ENCODE measurements at places on chromosomes 6 and 20.
A peak's percentile ranks its signal among the peaks of the same experiment; 100 is the strongest.

GRCh38 chr6:107991772-107992550 is 34.0 kb upstream of the SEC63 start:
- DNase-seq, result no peak

DNA sequence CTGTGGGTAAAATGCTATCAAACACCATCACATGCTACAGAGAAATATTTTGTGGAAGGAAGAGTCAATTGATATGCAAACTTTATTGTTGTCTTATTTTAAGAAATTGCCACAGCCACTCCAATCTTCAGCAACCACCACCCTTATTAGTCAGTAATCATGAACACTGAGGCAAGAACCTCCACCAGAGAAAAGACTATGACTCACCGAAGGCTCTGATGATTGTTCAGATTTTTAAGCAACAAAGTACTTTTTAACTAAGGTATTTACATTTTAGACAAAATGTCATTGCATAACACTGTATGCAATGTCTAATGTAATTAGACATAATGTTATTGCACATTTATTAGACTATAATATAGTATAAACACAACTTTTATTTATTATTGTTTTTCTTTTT is 26.2 kb upstream of the MMP24 start:
- DNase-seq, result peak; percentile 65

- DNase-seq, result no peak
These were observed 343.4 kb downstream of the KIF16B start for GRCh38 chr20:16229813-16230212.

DNA sequence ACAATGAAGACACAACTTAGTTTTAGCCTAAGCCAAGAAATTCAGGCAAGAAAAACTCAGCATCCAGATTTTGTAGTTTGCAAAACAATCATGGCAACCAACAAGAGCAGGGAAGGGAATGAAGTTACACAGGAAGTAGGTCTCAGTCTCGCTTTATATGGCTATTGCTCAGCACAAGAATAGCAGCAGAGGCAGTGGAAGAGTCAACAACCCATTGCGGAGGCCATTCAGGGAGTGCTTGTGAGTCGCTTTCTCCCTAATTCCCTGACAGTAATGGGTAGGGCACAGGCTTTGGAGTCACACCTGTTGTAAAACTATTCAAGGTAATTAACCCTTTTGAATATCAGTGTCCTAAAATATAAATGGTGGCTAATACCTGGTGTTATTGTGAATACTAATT is 238.5 kb downstream of the HDGFL1 start:
- no peak for DNase-seq

GRCh38 chr20:62970307-62971210 is 18.1 kb downstream of the SLC17A9 start:
- no peak for DNase-seq

GRCh38 chr6:126335210-126335609 is 4.7 kb upstream of the CENPW start:
- no peak for DNase-seq

GRCh38 chr6:159985296-159985945 is 16.5 kb downstream of the IGF2R start:
- no peak for DNase-seq

GRCh38 chr6:28537065-28537464 is 11.4 kb downstream of the GPX5 start:
- peak; percentile 42 for DNase-seq

- no peak for DNase-seq
These were observed 1.2 kb downstream of the REV3L start for GRCh38 chr6:111481836-111482187.

DNA sequence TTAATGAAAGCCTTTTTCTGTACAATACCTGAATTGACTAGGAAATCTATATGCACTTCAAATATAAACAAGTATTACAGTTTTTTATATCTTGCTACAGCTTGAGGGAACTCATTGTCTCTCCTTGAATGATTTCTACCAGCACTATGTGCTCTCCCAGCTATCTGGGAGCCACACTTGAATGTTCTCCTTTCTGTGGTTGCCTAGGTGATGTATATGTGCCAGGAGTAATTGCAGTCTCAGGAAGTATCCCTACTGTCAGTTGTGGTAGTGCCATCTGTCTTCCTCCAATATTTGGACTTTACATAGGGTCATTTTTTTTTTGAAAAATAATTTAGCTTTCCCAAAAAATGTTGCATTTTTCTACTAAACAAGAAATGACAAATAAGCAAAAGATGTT is 288.0 kb upstream of the PLCB4 start:
- DNase-seq, result no peak

- no peak for DNase-seq
These were observed 11.4 kb upstream of the COL9A1 start for GRCh38 chr6:70314296-70314695.

DNA sequence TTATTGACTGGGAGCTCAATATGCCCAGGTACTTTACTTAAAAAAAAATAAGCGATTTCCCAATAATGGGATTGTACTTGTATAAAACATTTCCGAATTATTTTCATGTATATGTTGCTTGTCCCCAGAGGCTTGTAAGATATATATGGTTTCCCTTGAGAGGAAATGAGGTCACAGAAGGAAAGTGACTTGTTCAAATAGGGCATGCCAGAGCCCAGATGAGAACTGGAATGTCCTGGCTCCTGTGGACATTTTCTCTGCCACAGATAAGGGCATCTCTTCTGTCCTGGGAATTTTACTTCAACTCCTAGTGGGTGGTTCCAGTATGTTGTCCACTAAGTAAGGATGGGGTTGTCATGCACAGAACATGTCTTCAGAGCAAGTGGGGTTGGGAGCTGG is 63.0 kb downstream of the LYRM2 start:
- DNase-seq, result no peak

DNA sequence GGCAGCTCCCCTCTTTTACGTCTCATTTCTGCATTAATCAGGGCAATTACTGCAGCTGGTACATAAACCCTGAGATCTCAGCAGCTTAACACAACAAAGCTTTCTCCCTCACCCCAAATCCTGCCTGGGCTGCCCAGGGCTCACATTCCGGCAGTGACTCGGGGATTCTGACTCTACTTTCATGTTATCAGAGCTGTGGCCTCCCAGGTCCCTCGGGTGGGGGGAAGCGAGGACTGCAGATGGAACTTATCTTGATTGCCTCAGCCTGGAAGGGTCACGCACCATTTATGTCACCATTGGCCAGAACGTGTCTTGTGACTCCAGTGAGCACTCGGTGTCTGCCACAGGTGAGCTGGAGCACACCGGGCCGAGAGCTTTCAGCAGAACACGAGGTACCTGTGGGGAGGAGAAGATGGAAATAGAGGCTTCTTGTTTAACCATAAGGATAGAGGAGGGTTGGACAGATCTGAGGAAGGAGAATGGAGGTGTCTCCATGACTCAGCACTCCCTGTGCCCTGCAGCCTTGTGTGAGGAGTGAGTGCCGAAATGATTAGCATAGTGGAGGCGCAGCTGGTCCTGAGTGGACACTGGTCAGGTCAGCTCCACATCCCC is 88.5 kb upstream of the EXOC2 start:
- DNase-seq, result no peak

DNA sequence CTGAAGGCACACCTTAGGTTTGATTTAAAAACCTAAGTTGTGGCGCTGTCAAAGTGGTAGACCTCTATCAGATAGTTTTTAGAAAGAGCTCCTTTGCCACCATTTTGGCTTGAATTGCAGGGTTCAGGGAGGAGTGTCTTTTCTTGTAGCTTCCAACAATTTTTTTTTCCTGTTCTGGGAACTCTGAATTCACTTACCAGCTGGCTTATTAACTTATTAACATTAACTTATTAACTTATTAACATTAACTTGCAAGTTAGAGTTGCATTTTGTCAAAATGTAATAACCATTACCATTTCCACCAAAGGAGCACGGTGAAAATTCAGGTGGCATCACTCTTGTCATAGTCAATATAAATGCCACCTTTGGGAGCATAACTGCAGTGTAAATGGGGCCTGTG is 181.9 kb downstream of the ISM1 start:
- no peak for DNase-seq

GRCh38 chr6:107667790-107668189 is 156.3 kb downstream of the SCML4 start:
- no peak for DNase-seq

DNA sequence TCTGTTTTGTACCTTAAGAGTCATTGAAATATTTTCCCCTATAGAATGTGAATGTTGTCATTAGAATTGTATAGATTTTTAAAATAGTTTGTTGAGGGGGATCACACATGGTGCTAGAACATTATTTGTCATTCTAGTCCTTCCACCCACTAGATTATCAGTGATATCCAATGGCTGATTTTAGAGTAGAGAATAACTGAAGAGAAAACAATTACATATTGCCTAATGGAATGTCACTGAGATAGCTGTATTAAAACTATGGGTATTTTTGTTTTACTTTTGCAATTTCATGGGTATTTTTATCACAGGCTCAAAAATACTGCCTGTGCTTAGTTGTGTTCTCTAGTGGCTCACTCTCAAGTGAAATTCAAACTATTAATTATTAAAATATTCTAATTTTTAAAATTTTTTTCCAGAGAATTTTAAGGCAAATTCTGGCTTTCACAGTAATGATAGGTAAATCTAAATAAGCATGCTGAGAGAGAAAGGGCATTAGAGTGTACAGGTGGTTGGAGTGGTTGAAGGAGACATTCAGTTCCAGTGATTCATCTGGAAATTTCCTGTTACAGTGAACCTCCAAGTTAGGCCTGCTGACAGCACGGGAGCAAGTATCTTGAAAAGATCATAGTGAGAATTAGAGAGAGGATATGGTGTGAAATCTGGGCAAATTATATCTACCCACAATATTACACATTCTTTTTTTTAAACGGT is 399.6 kb downstream of the NKAIN2 start:
- DNase-seq, result no peak

DNA sequence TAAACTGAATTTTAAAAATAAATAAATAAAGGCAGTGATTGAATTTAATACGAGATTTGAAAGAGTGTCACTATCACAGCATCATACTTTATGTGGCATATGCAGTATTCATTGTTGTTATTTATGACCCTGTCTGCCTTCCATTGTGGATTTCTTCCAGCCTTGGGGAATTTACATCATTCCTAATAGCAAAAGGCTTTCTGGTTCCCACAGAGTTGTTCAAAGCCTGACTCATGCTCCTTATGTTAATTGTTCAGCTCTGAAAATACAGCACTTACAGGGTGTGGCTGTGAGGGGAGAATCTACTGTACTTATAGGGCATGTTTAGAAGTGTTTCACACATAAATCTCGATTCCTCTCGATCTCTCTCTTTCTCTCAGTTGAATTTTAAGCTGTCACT is 54.4 kb downstream of the JAG1 start:
- DNase-seq, result peak; percentile 92

DNA sequence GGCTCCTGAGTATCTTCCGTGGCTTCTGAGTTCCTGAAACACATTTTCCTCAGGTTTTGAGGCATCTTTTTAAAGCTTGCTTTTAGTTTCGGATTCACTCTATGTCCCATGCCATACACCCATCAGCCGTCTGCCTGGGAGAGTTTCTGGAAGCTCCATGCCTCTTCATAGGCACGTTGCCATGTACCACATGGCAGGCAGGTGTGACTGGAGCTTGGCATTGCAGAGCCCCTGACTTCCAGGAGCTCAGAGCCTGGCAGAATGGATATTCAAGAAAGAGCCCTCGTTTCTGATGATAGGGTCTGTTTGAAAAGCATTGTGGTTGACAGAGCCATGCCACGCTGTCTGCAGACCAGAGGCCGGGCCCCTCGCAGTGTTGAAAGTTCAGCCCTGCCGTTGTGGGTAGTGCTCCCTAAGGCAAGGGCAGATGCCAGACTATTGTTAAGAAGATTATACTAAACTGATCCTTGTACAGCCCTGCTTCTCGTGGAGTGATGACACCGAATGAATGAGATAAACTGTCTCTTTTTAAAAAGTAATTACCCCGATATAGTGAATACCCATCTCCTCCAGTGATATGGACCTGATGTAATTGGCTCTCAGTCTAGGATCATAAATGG is 100.0 kb downstream of the RPP40 start:
- DNase-seq, result no peak

GRCh38 chr20:10928841-10929421 is 255.1 kb upstream of the JAG1 start:
- DNase-seq, result peak; percentile 53

GRCh38 chr6:29758761-29759160 is 35.5 kb downstream of the HLA-F start:
- no peak for DNase-seq

Measured in adipocyte (in vitro differentiated cells).